ENCODE measurements at places on chromosomes 13 and 19. TPM values are rescaled to one million over a fixed set of nuclear protein-coding genes. Genes with fewer than 3 reads are reported as not detected.

KASH5 gene
- not detected for total RNA-seq

NUDT15 gene
- total RNA-seq = 6.9 TPM

VSTM1 gene
- 0.76 TPM for total RNA-seq

DNA sequence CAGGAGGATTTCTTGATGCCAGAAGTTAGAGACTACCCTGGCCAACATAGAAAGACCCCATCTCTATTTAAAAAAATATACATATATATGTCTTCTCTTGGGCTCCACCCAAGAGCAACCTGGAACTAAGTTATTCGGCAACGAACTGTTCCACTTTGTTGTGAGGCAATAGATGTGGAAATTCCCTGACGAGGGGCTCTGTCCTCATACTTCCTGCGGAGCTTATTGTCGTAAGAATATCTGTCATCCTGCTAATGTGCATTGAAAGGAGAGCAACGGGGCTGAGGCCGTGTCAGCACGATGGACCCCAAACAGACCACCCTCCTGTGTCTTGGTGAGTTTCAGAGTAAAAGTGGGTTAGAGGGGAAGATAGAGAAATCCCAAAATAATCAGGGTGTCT is at the start of gene FCAR:
FCAR (plus strand) TSS at position 246 of the 400 bp plus-strand sequence; CDS start at position 301, 55 bp downstream.
- no peak for DNase-seq

- DNase-seq = no peak
These were observed 3.6 kb upstream of the ASF1B start for GRCh38 chr19:14139944-14140343.

DNA sequence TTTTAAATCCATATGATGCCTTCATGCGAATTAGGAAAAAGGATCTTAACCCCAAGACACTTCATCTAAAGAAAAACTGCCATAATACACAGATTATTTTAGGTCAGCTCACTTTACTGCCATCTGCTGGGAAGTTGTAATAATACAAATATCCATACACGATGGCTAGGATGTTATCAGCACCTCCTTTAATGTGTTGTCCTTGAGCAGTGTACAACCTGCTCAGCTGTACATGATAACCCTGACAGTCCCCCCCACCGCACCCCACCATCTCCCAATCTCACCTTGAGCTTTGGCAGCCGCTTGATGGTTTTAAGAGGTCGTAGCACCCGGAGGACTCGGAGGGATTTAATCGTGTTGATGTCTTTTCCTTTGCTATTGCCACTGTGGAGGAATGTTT is 112.2 kb downstream of the IER2 start:
- DNase-seq = no peak

GRCh38 chr19:7864690-7865074 is 9.5 kb downstream of the PRR36 start:
- DNase-seq = no peak

LIG4 gene
- total RNA-seq = 8.5 TPM

DKKL1 gene
- 0.89 TPM for total RNA-seq

GRCh38 chr13:83215627-83216026 is 666.6 kb downstream of the SLITRK1 start:
- no peak for DNase-seq

GRCh38 chr13:20160306-20161274 is at the start of gene GJA3:
TSS of gene GJA3 (minus strand) at chr13:20161052. CDS start at chr13:20143288, 17,764 bp downstream.
- DNase-seq = no peak

BICRA gene
- total RNA-seq = 23.9 TPM

DNA sequence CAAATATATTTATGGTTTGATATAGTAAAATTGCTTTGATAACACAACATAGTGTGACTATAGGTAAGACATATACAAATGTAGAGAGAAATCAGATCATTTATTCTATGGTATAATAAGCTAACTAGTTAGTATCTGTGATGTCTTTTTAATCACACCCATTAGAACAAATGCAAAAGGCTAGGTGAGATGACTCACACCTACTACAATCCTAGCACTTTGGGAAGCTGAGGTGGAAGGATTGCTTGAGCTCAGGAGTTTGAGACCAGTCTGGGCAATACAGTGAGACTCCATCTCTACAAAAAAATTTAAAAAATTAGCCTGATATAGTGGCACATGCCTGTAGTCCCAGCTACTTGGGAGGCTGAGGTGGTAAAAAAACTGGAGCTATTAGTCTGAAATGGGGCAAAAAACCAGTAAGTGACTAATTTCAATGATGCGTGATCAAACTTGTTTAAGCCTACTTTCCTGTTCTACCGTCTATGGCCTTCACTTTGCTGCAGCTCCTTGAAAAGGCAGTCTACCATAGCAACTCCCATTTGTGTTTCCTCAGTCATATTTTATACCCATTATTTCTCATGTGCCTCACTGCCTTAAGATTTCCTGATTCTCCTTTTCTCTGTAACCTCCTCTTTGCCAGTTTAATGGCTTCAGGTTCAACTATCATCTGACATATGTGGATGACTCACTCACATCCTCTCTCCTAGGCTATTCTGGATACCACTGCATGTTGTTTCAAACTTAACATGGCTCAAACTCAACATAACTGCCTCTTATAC is 12.5 kb downstream of the ALG5 start:
- DNase-seq = no peak

DNA sequence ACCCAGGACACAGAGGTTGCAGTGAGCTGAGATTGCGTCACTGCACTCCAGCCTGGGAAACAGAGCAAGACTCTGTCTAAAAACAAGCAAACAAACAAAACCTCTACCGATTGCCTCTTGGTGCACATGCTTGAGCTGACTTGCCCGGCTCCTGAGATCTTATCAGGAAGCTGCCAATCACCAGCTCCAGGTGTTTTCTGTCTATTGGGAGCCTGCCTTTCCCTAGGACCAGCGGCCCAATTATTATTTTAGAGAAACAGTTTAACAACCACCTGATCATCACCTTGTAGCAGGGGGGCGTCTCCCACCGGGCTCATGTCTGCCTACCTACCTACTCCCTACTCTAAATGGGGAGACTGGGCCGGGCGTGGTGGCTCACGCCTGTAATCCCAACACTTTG is 10.8 kb downstream of the CLEC4M start:
- DNase-seq = no peak

LYPD3 gene
- total RNA-seq = 1.6 TPM

- no peak for DNase-seq
These were observed 24.0 kb upstream of the ALOX5AP start for GRCh38 chr13:30711375-30711774.

- no peak for DNase-seq
These were observed 32.7 kb downstream of the MBNL2 start for GRCh38 chr13:97254816-97255215.

GRCh38 chr13:26225896-26226617 is 3.9 kb upstream of the RNF6 start:
- no peak for DNase-seq

DNA sequence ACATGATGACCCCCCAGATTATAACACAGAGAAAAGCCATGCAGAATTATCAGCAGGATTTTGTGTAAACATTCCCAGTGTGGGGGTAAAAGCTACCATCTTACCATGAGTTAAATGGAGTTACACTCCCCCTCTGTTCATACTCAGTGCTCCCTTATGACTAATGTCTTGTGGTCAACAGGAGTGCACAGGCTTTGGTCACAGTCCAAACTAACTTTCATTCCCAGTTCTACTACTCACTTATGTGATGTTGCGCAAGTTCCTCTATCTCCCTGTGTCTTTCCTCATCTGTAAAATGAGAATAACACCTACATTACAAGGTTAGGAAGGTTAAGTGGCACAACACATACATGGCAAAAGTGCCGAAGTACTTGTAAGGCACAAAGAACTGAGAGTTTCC is 277.9 kb downstream of the RBM26 start:
- DNase-seq = no peak

DCT gene
- 0.94 TPM for total RNA-seq

GRCh38 chr19:12899891-12900518 is 9.0 kb downstream of the GCDH start:
- DNase-seq = no peak
